ENCODE measurements at places on chromosomes 6 and 20. TPM values are rescaled to one million over a fixed set of nuclear protein-coding genes. Genes with fewer than 3 reads are reported as not detected.

The NFATC2 gene
- total RNA-seq, result not detected

The PRSS16 gene
- not detected for total RNA-seq

The EDN3 gene
- total RNA-seq, result 92.5 TPM

The TSHZ2 gene
- not detected for total RNA-seq

The ADGRF1 gene
- not detected for total RNA-seq

The C20orf202 gene
- not detected for total RNA-seq

The MPIG6B gene
- total RNA-seq, result 0.47 TPM

The TASP1 gene
- 7.1 TPM for total RNA-seq

The PKHD1 gene
- total RNA-seq, result 0.53 TPM

The C20orf144 gene
- total RNA-seq, result 0.42 TPM

The OR5V1 gene
- not detected for total RNA-seq

The HLA-DMB gene
- total RNA-seq, result not detected

The REM1 gene
- total RNA-seq, result not detected

The RBM24 gene
- total RNA-seq, result 32.2 TPM

The AKAP7 gene
- total RNA-seq, result 1.4 TPM

The ANKRD60 gene
- total RNA-seq, result not detected

The CLPSL1 gene
- not detected for total RNA-seq

The MTFR2 gene
- total RNA-seq, result 9.4 TPM

The MOCS1 gene
- total RNA-seq, result 7.3 TPM

The RBL1 gene
- 43.6 TPM for total RNA-seq

The CRIP3 gene
- not detected for total RNA-seq

The MATN4 gene
- total RNA-seq, result 0.18 TPM

The DCDC2 gene
- total RNA-seq, result 0.05 TPM

The MYB gene
- total RNA-seq, result 5.3 TPM

The ZC2HC1B gene
- not detected for total RNA-seq

The FAM50B gene
- 1.1 TPM for total RNA-seq

The NKX2-4 gene
- 3.9 TPM for total RNA-seq

The PRICKLE4 gene
- 0.28 TPM for total RNA-seq

The LY6G6C gene
- total RNA-seq, result not detected

The GSTA2 gene
- not detected for total RNA-seq

The CALHM6 gene
- 0.30 TPM for total RNA-seq

The TMC2 gene
- total RNA-seq, result 0.15 TPM

The AGPAT1 gene
- total RNA-seq, result 66.1 TPM

The WFDC5 gene
- total RNA-seq, result not detected

The SIRPD gene
- not detected for total RNA-seq

The EYA2 gene
- total RNA-seq, result 56.4 TPM

The PREX1 gene
- 92.8 TPM for total RNA-seq

The ZSCAN23 gene
- total RNA-seq, result 1.1 TPM

The TGM3 gene
- total RNA-seq, result not detected

The PXDC1 gene
- total RNA-seq, result 8.1 TPM

The ZNF391 gene
- 0.18 TPM for total RNA-seq

The BMP2 gene
- total RNA-seq, result not detected

The LAMA5 gene
- 37.3 TPM for total RNA-seq

The ALDH5A1 gene
- 2.4 TPM for total RNA-seq

Data from SJCRH30 (cell line).